Bronchus fibroblast of lung (primary cell): ENCODE measurements at places on chromosomes 1 and 21. TPM values are rescaled to one million over a fixed set of nuclear protein-coding genes. Genes with fewer than 3 reads are reported as not detected.

The C1QTNF12 gene
- 0.17 and 0.59 TPM in 2 replicates for total RNA-seq

The TCHH gene
- total RNA-seq, result not detected in 2 replicates

The CLDN14 gene
- total RNA-seq, result not detected in 2 replicates

The SLC25A34 gene
- 0.15 and 0.17 TPM in 2 replicates for total RNA-seq

The C4BPB gene
- total RNA-seq, result not detected in 2 replicates

The NUDT17 gene
- total RNA-seq, result 4.2 and 6.4 TPM in 2 replicates

The KCNA3 gene
- total RNA-seq, result 0.17 and 0.45 TPM in 2 replicates

The INSRR gene
- total RNA-seq, result not detected in 2 replicates

The EPHA10 gene
- total RNA-seq, result not detected in 2 replicates

The JMJD4 gene
- total RNA-seq, result 17.3 and 19.6 TPM in 2 replicates

The BCAN gene
- total RNA-seq, result not detected in 2 replicates

The COL11A1 gene
- 7.9 and 8.8 TPM in 2 replicates for total RNA-seq

The SMPDL3B gene
- not detected in 2 replicates for total RNA-seq

The TOR3A gene
- total RNA-seq, result 41.6 and 55.6 TPM in 2 replicates

The STPG1 gene
- total RNA-seq, result 6.7 and 8.2 TPM in 2 replicates

The MYOG gene
- total RNA-seq, result under 0.01 TPM in 1 of 2 replicates, not detected in the other

The AMY1C gene
- not detected in 2 replicates for total RNA-seq

The UBXN10 gene
- under 0.01 TPM in 2 replicates for total RNA-seq

The MTARC2 gene
- total RNA-seq, result 4.6 and 5.0 TPM in 2 replicates

The C1orf105 gene
- not detected in 2 replicates for total RNA-seq
